Liver (tissue), 10 donors: ENCODE measurements at places on chromosomes 4 and X. TPM values are rescaled to one million over a fixed set of nuclear protein-coding genes. Genes with fewer than 3 reads are reported as not detected.

DACH2 gene
- 0.23 TPM for total RNA-seq

VCX3A gene
- not detected for total RNA-seq

ADH1B gene
- 1,460 TPM for total RNA-seq

LDOC1 gene
- 0.59 TPM for total RNA-seq

XG gene
- total RNA-seq: not detected

ETNPPL gene
- total RNA-seq: 2.5 TPM

IL13RA2 gene
- 5.4 TPM for total RNA-seq

TNIP2 gene
- total RNA-seq: 10.5 TPM

GRCh38 chr4:122309988-122310626 lies 68.7 kb upstream of the ADAD1 start:
- no peak for DNase-seq
- H3K27me3 ChIP-seq: no peaks in the 10 kb centered on the region
- no peak overlapping the region for H3K4me3 ChIP-seq
- H3K36me3 ChIP-seq: peaks cover 1% of the 10 kb centered on the region

GRCh38 chr4:150682126-150682525 lies 100.2 kb downstream of the MAB21L2 start:
- H3K4me1 ChIP-seq: peaks cover 8% of the 10 kb centered on the region
- no peak overlapping the region for H3K4me3 ChIP-seq
- H3K36me3 ChIP-seq: no peaks in the 10 kb centered on the region
- no peak overlapping the region for H3K27ac ChIP-seq
- H3K27me3 ChIP-seq: no peaks in the 10 kb centered on the region
- DNase-seq: no peak

DNA sequence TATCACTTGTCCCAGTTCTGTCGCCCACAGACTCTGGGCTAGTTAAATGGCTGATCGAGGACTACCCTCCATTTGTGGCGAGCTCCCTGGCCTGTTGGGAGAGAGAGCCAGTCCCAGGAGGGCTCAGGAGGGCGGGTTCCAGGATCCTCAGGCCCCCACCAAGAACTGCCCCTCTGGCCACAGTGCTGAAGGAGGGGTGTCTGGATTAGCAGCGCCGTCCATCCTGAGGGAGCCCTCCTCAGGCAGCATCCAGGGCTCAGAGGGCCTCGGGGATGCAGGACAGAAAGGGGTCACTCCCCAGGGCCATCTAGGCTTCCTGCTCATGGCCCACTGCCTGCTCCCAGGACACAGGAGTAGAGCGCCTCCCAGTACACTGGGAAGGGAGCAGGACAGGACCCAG lies 6.1 kb downstream of the PNMA5 start:
- H3K4me1 ChIP-seq: no peaks in the 10 kb centered on the region
- no peaks in the 10 kb centered on the region for H3K27me3 ChIP-seq
- H3K27ac ChIP-seq: no peak overlapping the region
- H3K36me3 ChIP-seq: no peaks in the 10 kb centered on the region

DNA sequence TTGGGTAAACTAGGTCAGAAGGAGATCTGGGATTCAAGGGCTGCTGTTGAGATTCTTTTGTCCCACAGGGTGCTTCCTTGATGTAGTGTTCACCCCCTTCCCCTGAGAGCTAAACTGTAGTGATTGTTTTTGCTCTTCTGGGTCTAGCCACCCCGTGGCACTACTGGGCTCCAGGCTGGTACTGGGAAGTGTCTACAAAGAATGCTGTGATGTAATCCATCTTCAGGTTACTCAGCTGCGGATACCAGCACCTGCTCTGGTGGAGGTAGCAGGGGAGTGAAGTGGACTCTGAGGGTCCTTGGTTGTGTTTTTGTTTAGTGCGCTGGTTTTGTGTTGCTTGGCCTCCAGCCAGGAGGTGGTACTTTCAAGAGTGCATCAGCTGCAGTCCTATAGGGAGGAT lies 365.5 kb downstream of the ZNF674 start:
- H3K4me1 ChIP-seq: no peaks in the 10 kb centered on the region
- no peaks in the 10 kb centered on the region for H3K36me3 ChIP-seq
- DNase-seq: no peak
- H3K4me3 ChIP-seq: no peak overlapping the region

DNA sequence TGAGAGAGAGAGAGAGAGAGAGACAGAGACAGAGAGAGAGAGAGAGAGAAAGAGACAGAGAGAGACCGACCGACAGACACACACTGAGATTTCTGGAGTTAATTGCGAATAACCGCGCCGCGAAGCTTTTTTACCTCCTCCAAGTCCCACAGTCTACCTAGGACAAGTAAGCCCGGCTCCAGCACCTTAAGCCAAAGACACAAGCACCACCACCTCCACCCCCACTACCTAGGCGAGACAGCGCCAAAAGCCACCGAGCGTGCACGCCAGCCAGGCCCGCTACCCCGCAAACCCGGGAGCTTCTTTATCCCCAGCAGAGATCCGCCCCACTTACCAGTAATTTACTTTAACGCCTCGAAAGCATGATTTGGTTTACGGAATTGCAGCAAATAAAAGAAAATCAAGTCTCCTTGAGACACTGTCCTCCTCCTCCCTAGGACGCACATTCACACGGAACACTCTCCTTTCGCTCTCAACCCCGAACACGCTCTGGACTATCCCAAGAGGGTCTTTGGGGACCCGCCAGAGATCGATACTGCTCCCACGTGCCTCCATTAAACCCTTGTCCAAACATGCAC lies 649.6 kb upstream of the DIPK2B start:
- H3K4me3 ChIP-seq: peak overlapping the region; percentile 49
- DNase-seq: peak; percentile 28
- no peak overlapping the region for H3K27ac ChIP-seq
- H3K36me3 ChIP-seq: no peaks in the 10 kb centered on the region
- no peaks in the 10 kb centered on the region for H3K27me3 ChIP-seq
- peaks cover 11% of the 10 kb centered on the region for H3K4me1 ChIP-seq

- no peaks in the 10 kb centered on the region for H3K4me1 ChIP-seq
- H3K27ac ChIP-seq: no peak overlapping the region
- peaks cover 1% of the 10 kb centered on the region for H3K36me3 ChIP-seq
- no peak for DNase-seq
These were observed 32.3 kb downstream of the HERC5 start for GRCh38 chr4:88489100-88489761.

DNA sequence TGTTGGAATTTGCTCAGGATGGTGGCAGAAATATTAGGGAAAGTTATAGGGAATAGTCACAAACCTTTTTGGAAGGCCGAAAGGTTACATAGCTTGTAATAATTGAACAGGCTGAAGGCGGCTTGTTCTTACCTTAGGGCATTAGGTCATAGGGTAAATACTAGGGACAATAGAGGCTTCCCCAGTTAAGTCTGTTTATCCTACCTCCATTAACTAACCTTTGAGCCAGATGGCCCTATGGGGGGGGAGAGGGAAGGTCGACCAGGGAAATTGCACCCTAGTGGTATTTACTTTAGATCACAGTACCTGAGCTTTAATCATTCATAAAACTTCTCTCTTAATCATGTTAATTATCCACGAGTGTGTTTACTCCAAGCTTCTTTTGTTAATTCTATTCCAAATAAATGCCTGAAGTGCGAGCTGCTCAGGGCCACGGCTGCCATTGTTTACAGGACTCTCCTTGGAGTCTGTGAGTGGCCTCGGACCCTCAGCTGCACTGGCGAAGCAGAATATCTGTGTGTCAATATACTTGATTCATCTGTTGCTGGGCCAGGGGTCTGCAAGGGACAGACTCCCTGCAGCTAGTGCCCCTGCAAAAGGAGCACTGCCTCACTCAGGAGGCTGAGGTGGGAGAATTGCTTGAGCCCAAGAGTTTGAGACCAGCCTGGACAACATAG lies 22.9 kb downstream of the PAGE2 start:
- H3K27ac ChIP-seq: no peak overlapping the region
- no peak overlapping the region for H3K4me3 ChIP-seq
- DNase-seq: no peak

DNA sequence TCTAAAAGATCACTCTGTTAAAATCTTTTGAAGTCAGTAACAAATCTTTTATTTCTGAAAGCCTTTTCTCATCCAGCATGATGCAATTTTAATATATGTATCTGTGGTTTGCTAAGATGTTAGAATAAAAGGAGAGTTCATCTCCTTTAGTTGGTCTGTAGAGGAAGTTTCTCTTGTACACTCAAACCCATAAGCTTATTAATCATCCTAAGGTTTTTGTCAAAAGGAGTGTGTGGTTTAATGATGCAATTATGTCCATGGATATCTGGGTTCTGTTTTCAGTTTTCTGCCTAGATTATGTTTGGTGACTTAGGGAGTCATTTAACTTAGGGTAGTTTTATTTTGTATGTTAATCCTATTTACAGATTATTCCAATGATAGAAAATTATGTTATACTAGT lies 52.1 kb upstream of the NDST4 start:
- no peaks in the 10 kb centered on the region for H3K4me1 ChIP-seq
- no peak overlapping the region for H3K4me3 ChIP-seq
- no peak for DNase-seq
- no peaks in the 10 kb centered on the region for H3K27me3 ChIP-seq
- no peaks in the 10 kb centered on the region for H3K36me3 ChIP-seq

GRCh38 chrX:55488006-55488592 lies 1.5 kb downstream of the USP51 start:
- H3K4me1 ChIP-seq: peaks cover 8% of the 10 kb centered on the region
- H3K27ac ChIP-seq: no peak overlapping the region
- no peaks in the 10 kb centered on the region for H3K27me3 ChIP-seq
- no peak overlapping the region for H3K4me3 ChIP-seq

DNA sequence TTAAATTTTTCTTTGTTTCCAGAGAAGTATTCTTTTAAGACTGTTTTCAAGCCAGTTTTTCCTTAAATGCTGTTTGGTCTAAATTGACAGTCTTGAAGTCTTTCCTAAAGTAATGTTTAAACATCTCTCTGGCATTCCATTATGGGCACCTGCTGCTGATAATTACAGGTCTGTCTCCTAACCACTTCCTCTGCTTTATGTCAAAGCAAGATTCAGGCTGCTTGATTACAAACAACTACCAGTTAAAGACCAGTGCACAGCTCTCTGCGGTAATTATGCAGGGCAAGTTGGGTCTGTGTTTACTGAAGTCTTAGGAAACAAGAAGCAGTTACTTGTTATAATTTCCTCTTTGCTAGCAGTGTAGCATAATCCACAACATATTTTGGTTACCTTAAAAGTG lies 17.6 kb downstream of the UNC5C start:
- H3K36me3 ChIP-seq: no peaks in the 10 kb centered on the region
- H3K4me3 ChIP-seq: no peak overlapping the region
- no peak for DNase-seq
- no peak overlapping the region for H3K27ac ChIP-seq
- H3K4me1 ChIP-seq: no peaks in the 10 kb centered on the region

DNA sequence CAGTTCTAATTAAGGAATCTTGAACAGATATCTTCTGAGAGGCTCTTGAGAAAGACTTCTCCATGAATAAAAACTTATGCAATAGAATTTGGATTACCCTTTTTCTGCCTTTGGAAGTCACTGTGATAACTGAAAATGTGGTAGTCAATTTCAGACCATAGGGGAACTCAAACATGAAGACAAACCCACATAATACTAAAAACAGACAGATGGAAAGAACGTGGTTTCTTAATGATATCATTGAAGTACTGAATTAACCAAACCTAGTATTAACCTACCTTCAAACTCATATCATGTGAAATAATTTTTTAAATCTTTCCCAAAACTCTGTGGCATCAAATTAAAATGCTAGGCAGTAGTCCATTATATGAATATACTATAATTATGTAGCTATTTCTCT lies 153.5 kb downstream of the CAMK2D start:
- peaks cover 7% of the 10 kb centered on the region for H3K4me1 ChIP-seq
- no peak for DNase-seq
- H3K27me3 ChIP-seq: no peaks in the 10 kb centered on the region
- H3K4me3 ChIP-seq: no peak overlapping the region

DNA sequence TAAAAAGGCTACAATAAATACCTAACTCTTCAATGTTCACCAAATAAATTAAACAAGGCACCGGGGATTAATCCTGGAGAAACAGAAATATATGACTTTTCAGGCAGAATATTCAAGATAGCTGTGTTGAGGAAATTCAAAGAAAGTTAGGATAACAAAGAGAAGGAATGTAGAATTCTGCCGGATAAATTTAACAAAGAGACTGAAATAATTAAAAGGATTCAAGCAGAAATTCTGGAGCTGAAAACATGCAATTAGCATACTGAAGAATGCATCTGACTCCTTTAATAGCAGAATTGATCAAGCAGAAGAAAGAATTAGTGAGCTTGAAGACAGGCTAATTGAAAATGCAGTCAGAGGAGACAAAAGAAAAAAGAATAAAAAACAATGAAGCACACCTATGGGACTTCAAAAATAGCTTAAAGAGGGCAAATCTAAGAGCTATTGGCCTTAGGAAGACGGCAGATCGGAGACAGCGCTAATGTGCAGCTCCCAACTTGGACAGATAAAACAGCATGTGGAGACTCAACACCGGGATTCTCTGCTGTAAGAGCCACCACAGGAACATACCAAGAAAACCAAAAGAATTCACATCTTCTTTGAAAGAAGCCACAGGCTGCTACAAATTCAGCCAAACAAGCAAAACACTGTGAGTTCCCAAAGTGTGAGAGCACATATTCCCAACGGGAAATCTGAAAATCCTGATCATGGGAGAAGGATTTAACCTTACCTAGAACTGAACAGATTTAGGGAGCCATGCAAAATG lies 1290.9 kb downstream of the PCDH18 start:
- DNase-seq: no peak
- H3K4me1 ChIP-seq: no peaks in the 10 kb centered on the region
- H3K27me3 ChIP-seq: no peaks in the 10 kb centered on the region
- no peak overlapping the region for H3K4me3 ChIP-seq
- H3K36me3 ChIP-seq: no peaks in the 10 kb centered on the region
- H3K27ac ChIP-seq: no peak overlapping the region

DNA sequence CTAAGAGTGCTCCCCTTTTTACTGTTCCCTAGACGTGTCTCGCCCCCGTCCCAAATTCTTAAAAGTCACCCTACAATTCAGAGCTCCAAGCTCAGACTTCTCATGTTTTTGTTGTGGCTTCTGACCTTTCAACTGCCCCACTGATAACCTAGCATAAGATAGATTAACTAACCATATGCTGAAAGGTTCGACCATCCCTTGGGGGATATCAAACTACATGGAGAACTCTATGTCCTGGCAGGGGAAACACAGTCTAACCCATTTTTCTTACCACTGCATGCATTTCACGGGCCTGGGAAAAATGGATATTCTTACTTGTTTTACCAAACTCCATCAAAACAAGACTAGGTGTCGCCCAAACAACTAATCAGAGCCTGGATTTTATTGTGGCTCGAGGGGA lies 236.4 kb upstream of the MID1 start:
- H3K4me1 ChIP-seq: no peaks in the 10 kb centered on the region
- no peaks in the 10 kb centered on the region for H3K27me3 ChIP-seq
- no peaks in the 10 kb centered on the region for H3K36me3 ChIP-seq
- no peak overlapping the region for H3K27ac ChIP-seq
- no peak for DNase-seq

GRCh38 chr4:97923096-97923495 lies 220.2 kb downstream of the STPG2 start:
- H3K27ac ChIP-seq: no peak overlapping the region
- DNase-seq: peak; percentile 17
- H3K4me3 ChIP-seq: no peak overlapping the region
- no peaks in the 10 kb centered on the region for H3K4me1 ChIP-seq

DNA sequence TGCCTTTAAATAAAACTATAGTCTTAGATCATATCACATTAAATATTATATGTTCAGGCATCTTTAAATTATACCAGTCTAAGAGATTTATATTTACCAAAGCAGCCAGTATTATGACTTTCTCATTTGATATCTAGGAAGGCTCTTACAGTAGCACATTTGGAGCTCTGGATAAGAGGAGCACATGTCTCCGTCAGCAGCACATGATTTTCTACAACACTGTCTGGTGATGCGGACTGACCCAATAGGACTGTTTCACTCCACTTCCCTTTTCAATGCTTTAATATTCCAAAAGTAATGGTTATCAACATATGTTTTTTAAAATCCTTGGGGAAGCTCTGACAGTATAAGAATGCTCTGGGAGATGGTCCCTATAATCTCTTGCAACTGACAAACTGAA lies 61.5 kb downstream of the HAUS3 start:
- H3K4me1 ChIP-seq: no peaks in the 10 kb centered on the region
- no peak overlapping the region for H3K27ac ChIP-seq
- no peaks in the 10 kb centered on the region for H3K36me3 ChIP-seq
- DNase-seq: no peak
- no peak overlapping the region for H3K4me3 ChIP-seq
